Stimulated activated CD4-positive, alpha-beta T cell treated with anti-CD3 and anti-CD28 coated beads, Interleukin-12 subunit alpha, Interleukin-12 subunit beta, amount 100 ng/mL, for 48 hours (primary cell): ENCODE measurements at places on chromosomes 6 and 20.

GRCh38 chr6:16292432-16292831 lies 54.0 kb downstream of the GMPR start:
- no peak for DNase-seq

DNA sequence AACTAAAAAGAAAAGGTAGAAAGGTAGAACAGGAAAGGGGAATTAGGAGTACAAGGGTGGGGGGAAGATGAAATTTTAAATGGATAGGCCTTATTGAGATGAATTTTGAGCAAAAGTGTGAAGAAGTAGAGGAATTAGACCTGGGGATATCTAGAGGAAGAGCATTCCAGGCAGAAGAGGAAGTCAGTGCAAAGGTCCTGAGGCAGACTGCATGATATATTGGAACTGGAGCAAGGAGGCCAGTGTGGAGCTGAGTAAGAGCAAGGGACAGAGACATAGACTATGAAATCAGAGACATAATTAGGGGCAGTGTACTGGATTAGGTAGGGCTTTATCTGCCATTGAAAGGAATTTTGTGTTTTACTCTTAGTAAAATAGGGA lies 40.4 kb downstream of the MAPK14 start:
- DNase-seq = no peak

GRCh38 chr6:105539911-105540310 lies 137.0 kb upstream of the PREP start:
- DNase-seq = no peak

- peak; percentile 61 for DNase-seq
Observed at GRCh38 chr6:27177485-27178406, 69.8 kb upstream of the PRSS16 start.

DNA sequence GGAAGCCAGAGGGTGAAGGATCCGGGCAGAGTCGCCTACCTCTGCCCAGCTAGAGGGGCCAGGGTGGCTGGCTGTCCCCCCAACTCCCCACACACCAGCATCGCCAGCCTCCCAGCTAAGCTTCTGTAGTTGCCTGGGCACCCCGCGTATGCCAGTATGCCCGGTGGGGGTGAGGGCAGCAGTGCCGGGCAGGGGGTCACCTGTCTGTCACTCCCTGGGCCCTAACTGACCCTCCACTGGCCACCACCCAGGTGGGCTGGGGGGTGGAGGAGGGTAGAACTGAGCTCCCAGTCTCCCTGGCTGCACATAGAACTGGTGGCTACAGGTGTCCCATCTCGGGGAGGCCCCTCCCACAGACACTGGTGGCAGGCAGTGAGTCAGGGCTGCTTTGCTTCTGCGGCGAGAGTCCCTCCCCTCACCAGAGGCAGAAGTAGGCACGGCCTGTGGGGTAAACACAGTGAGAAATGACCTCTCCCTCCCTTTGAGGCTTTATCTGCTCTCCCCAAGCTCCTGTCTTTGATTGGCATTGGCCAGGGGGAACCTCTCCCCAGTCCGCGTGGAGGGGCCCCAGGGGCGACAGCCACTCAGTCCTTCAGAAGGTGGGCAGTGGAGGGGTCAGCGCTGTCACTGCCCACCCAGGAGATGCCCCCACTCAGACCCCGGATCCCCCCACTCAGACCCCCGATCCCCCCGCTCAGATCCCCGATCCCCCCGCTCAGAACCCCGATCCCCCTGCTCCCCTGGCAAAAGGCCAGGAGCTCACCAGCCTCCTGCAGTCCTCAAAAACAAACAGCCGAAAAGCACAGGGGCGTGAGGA lies 2.5 kb downstream of the NTSR1 start:
- DNase-seq = no peak

- no peak for DNase-seq
Observed at GRCh38 chr6:154791556-154792317, 58.5 kb downstream of the SCAF8 start.

GRCh38 chr20:56974499-56975250 lies 291.8 kb downstream of the BMP7 start:
- peak; percentile 5 for DNase-seq

DNA sequence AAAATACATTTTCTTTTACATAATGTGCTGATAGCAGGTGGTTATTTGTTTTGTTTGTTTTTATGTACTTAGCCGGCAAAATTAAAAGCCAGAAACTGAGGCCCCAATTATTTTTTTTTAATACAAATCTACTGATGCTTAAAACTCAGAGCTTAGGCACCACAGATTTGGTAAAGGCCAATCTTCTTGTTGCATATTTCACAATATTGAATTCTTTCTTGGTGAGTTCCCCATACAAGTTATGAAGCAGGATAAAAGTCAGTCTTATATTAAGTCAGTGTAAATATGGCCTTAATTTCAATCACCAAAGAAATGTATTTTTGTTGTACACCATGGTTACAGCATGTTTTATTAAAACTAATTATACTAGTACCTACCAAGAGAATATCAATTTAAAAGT lies 16.3 kb upstream of the ZDHHC14 start:
- no peak for DNase-seq

GRCh38 chr6:93746892-93747291 lies 327.5 kb upstream of the EPHA7 start:
- DNase-seq = no peak

GRCh38 chr6:116536216-116536621 lies 9.3 kb downstream of the TRAPPC3L start:
- peak; percentile 51 for DNase-seq

DNA sequence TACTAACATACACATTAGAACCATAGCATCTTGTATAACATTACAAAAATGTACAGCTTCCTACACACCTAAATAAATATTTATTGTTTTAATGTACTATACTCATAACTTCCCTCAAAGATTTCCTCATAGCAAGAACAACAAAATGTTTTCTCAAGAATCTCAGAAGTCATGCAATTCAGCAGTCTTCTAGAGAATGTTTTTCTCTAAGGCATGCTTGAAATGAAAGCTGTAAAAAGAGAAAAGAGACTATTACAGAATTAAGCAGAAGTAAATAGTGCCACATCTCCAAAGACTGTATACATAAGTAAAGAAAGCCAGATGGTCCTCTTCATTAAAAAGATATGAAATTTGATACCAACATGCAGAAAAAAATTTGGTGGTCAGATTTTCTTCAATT lies 672.2 kb downstream of the EPM2A start:
- no peak for DNase-seq

DNA sequence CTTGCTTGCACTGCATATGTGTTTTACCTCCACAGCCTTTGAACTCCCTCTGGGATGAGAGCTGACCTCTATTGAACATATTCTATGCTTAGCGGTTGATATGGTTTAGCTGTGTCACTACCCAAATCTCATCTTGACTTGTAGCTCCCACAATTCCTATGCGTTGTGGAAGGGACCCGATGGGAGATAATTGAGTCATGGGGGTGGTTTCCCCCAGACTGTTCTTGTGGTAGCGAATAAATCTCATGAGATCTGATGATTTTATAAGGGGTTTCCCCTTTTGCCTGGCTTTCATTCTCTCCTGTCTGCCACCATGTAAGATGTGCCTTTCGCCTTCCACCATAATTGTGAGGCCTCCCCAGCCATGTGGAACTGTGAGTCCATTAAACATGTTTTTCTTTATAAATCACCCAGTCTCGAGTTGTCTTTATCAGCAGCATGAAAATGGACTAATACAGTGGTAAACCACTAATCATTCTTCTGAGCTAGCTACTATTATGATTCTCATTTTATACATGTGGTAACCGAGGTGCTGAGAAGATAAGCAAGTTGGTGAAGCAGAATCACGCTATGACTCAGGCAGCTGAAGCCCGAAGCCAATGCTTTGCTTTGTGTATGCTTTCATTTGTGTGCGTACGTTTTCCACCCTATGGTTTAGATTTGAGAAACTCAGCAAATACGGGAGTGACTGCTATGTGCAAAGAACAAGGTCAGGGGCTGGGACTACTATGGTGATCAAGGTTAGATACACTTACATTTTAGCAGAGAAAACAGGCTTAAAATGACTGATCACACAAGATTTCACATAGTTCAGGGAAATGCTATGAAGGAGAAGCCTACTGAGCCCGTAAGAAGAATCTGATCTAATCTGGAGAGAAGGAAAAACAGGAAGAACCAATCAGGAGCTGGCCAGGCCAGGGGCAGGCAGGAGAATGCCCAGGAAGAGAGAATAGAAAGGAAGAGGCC lies 363.5 kb downstream of the ESR1 start:
- DNase-seq = peak; percentile 61

- DNase-seq = no peak
Observed at GRCh38 chr6:132932588-132932987, 118.2 kb downstream of the RPS12 start.

DNA sequence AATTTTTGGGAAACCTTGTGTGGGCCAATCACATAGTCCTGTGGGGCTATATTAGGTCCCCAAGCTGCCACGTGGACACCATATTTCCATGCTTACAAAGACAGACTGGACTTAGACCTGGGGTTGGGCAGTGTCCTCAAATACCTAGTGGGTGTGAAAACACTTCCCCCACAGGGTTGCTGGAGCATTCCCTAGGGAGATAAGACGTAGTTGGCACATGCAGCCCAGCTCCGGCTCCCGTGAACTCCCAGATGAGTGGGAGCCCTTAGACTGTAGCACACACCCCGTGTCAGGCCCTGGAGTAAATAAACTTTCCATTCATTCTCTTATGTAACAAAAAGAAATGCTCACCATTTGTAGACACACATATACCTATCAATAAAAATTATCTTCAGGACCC lies 14.2 kb downstream of the KCNG1 start:
- DNase-seq = no peak

- DNase-seq = no peak
Observed at GRCh38 chr6:12266571-12266970, 23.6 kb upstream of the EDN1 start.

GRCh38 chr20:59001449-59002171 lies 5.4 kb downstream of the CTSZ start:
- no peak for DNase-seq

- DNase-seq = no peak
Observed at GRCh38 chr20:59777331-59777725, 156.1 kb downstream of the SYCP2 start.

- no peak for DNase-seq
Observed at GRCh38 chr20:4833074-4833728, 111.5 kb downstream of the PRND start.

DNA sequence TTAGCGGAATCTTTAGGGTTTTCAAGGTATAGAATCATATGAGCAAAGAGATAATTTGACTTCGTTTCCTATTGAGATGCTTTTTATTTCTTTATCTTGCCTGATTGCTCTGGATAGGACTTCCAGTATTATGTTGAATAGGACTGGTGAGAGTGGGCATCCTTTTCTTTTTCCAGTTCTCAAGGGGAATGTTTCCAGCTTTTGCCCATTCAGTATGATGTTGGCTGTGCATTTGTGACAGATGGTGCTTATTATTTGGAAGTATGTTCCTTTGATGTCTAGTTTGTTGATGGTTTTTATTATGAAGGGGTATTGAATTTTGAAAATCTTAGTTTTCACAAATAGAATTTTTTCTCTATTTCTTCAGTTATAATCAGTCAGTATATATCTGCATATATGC lies 656.6 kb upstream of the MAP3K7 start:
- DNase-seq = no peak

GRCh38 chr6:12007473-12007872 lies 4.6 kb upstream of the HIVEP1 start:
- DNase-seq = no peak
